ENCODE measurements at places on chromosomes 2 and 18.

- no peak for DNase-seq
Measured at GRCh38 chr2:134621939-134622705, 96.7 kb downstream of the TMEM163 start.

- no peak for DNase-seq
Measured at GRCh38 chr18:30469091-30469490, 573.5 kb downstream of the DSC3 start.

- DNase-seq, result no peak
Measured at GRCh38 chr18:2776601-2777000, 70.2 kb upstream of the EMILIN2 start.

GRCh38 chr2:39483534-39483933 lies 46.4 kb upstream of the MAP4K3 start:
- DNase-seq, result no peak

GRCh38 chr2:237483018-237483731 lies 3.9 kb upstream of the MLPH start:
- DNase-seq, result no peak

- no peak for DNase-seq
Measured at GRCh38 chr18:55886886-55887285, 298.9 kb upstream of the TCF4 start.

DNA sequence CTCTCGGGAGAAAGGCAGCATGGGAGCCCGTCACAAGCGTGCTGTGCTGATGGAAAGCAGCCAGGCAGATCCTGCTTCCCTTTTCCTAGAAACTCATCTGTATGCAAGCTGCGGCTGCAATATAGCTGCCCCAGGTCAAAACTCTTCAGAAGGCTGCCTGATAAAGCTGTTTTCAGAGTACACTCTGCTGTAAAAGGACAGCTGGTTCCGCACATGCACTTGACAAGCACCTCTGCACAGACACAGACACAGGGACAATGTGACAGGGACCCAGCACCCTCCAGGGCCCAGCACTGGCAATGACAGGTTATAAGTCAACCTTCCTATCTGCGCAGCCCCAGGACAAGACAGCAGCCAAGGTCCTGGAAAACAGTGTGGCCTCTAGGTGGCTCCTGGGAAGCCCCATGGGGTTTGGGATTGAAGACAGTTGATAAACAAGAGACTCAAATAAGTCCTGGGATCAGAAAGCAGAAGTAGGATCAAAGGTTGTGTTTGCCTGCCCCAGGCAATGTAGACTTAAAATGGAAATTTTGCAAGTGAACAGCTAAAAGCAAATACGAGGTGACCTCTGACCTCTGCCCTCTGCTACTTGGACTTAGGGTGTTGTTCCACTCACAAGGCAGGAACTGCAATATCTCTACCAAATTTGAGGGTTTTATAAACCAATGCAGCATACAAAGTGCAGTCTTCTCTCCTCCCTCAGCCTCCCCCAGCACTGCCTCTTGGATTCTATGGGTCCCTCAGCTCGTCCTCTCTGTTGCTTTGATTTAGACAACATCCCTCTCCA lies 16.9 kb downstream of the SLC66A2 start:
- peak; percentile 45 for DNase-seq

- DNase-seq, result no peak
Measured at GRCh38 chr2:2834105-2834504, 503.0 kb upstream of the MYT1L start.

DNA sequence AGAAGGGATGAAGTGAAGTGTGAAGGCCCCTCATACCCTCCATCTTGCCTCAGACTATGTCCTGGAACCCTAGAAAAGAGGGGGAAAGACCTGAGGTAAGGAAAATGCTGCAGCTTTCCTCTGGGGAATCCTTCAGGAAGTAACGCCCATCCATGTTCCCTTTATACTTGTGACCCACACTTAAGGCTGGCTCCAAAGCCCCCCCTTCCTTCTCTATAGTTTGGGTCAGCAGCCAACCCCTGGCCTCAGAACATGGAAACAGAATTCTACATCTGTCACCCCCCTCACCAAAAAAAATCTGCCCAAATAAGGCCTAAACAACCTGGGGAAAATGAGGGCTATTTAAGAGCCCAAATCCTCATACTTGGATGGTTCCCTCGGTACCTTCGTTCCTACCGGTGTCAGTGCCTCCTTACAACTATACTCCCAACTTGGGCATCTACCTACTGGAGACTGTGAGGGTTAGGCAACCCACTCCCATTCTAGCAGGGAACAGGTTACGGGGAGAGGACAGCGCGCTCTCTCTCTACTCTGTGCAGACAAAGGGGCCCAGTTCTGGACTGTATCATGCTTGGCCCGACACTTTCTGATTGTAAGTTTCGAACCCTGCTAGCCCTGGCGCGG lies 689 bp downstream of the OST4 start:
- DNase-seq, result no peak

GRCh38 chr2:12240206-12240605 lies 476.5 kb upstream of the TRIB2 start:
- no peak for DNase-seq

DNA sequence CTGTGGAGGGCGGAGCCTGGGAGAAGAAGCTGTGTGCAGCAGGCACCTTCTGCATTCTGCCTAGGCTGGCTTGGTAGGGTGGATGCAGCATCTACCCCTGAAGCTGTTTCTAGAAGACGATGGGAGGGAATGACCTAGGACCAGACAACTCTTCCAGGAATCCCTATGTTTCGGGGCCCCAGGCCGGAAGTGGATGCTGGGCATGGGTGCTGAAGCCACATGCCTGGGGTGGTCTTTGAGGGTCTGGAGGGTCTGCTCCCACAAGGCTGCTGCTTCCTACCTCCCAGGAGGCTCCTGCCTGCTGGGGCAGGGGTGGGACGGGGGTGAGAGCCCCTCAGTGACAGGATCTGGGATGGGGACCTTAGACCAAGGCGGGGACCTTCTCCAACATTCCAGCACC lies 61.0 kb downstream of the CIB4 start:
- no peak for DNase-seq

DNA sequence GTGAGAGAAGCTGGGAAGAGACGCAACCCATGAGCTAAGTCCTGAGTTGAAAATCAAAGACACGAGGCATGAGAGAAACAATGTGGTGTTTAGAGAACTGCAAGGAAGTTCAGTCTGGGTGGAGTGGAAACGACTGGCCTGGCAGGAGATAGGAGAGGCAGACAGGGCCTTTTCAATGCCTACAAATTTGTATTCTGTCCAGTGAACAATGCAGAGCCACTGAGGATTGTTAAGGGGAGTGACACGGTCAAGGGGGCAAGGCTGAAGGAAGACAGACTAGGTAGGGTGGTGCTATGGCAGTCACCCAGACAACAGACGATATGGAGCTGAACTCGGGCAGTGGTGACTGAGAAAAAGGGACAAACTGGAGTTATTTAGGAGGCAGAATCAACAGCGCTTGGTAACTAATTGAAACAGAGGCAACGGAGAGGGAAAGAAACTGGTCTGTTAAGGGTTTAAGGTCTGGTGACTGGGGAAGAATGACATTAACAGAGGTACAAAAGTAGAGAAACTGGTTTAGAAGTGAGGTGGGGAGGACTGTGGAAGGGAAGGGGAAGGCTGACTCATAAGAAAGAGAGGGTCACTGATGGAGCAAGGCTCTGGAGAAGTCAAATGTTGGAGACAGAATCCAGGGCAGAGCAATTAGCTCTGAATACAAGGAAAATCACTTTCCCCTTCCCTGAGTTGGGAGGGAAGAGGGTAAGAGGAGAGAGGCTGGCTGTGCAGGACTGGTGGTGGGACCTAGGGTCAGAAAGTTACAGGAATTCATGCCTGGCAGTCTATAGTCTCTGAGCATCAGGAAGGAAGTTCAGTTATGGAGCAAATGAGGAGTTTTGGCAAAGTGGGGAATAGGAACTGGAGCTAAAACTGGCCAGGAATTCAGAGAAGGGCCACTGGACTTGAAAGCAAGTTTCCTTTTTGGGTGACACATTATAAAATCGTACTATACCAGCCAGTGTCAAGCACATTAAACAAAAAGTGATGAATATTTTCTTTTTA lies 63.4 kb upstream of the CHRNA1 start:
- DNase-seq, result no peak

GRCh38 chr2:152790883-152791282 lies 72.5 kb downstream of the ARL6IP6 start:
- no peak for DNase-seq

GRCh38 chr18:27314996-27315395 lies 129.9 kb upstream of the CHST9 start:
- no peak for DNase-seq

- DNase-seq, result no peak
Measured at GRCh38 chr2:183991968-183992367, 606.4 kb upstream of the ZNF804A start.

DNA sequence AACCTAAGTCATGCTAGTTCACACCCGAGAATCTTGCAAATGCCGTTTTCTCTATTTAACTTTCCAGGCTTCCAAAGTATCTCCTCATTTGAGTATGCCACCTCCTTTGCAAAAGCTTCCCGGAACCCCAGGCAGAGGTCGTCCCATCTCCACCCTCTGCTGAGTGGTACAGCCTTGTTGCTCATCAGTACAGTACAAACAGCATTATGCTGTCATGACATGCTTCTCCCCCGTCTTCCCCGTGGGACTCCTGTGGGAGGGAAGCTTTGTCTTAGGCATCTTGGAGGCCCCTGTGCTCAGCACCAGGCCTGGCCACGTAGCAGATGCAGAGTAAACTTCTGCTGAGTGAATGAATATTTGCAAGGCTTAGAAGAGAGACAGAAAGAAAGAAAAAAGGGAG lies 102.7 kb downstream of the CDCA7 start:
- DNase-seq, result no peak

GRCh38 chr2:60247471-60247870 lies 306.0 kb downstream of the BCL11A start:
- DNase-seq, result no peak

GRCh38 chr2:95303191-95303919 lies 6.2 kb downstream of the KCNIP3 start:
- no peak for DNase-seq

GRCh38 chr18:13287372-13287771 lies 68.8 kb downstream of the LDLRAD4 start:
- DNase-seq, result no peak

DNA sequence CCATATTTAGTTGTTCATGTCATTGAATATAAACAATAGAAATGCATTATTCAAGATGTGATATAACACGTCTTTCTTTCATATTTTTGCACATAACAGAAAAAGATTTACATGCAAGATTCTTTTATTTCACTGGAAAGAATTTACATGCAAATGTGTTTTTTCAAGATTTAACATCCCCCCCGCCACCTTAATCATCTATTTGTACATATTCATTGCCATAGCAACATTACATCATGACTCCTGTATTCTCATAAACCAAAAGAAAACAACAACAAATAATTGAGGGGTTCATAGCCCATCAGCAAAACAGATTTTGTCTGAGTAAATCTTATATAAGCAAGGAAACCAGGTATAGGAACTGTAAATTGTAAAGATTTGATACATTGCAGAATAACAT lies 3.2 kb upstream of the ACVR1C start:
- no peak for DNase-seq

GRCh38 chr2:38601463-38602135 lies 1.1 kb downstream of the HNRNPLL start:
- DNase-seq, result no peak

GRCh38 chr2:160073284-160073888 lies 11.0 kb upstream of the PLA2R1 start:
- no peak for DNase-seq

- no peak for DNase-seq
Measured at GRCh38 chr2:234686088-234686890, 189.4 kb upstream of the ARL4C start.

Data from HL-60 (cell line).